ENCODE measurements at places on chromosomes 2 and 18.

DNA sequence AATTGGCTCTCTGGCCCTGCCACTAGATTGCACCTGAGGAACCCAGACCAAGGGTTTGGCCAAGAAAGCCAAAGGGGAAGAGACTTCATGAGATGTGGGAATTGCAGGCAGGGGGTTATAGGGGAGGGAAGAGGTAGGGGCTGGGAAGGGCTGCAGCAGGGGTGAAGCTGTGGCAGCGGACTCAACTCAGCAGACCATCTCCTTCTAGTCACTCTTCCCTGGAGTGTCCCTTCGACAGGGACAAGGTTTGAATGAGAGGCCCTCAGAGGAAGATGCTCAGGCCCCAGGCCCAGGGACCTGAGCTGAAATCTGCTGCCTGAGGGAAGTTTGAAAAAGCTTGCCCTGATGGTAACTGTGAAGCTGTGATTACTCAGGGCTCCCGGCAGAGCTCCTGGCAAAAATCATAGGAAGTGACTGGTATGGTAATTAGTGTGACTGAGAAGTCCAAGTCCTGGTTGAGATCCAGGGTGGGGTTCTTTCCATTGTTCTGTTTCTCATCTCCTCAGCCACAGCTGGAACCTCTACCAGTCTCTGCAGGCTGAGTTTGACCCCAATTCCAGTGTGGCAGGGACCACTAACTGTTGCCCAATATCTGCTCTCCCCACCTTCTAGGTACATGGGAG lies 300.9 kb downstream of the CYP26B1 start:
- no peak for DNase-seq

DNA sequence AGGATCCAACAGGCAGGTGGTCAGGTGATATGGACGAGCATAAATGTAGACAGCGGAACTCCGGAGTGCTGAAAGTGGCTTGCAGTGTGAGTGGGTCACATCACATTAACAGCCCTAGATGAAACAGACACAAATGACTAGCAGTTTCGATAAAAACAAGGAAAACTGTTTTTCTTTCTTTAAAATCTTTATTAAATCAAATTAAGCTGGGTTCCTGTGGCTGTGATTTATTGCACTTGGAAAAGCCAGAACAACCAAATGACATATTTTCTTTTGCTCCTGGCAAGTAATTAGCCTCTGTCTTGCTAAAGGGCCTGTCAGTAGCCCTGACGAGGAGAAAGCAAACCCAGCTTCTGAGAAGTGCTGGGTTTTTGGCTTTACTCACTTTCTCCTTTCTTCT lies 152.9 kb upstream of the DDX18 start:
- no peak for DNase-seq

DNA sequence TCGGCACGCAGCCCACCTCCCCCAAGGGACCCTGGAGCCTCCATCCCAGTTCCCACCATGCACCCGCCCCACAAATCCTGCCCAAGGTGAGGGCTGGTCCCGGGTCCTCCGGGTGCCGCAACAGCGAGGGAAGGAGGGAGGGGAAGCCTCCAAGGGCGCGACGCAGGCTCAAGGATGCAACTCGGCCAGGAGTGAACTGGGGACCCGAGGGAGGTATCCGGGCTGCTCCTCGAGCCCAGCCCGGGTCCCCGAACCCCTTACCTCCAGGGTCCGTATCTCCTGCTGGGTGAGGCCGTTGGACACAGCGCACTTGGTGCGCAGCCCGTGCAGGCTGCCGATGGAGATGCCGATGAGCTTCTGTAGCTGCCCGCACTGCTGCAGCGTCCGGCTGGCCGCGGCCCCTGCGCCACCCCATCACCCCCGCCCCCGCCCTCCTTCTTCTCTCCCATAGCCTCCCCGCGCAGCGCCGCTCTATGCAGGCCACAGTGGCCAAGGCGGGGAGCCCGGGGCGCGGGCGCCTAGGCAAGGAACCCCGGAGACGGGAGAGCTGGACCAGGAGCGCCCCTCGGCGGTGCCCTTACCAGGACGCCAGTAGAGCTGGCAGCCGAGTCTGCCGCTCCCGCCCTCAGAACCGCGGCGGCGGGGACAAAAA lies 124.1 kb downstream of the ANKRD30BL start:
- peak; percentile 28 for DNase-seq

DNA sequence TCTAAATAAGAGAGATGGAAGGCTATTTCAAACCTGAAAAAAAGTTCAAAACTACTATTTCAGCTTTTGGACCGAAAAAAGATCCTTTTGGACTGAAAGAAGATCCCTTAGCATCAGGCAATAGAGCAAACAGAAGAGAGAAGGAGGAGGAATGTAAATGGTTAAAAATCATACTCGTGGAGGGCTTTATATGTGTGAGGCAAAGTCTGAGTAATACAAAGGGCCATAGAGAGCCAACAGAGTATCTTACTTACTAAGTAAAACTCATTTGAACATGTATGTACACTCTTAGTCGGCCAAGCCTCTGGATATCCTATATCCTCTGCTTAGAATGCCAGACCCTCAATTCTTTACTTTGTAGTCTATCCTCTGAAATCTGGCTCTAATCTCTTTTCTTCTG lies 55.7 kb downstream of the ITSN2 start:
- peak; percentile 8 for DNase-seq

- no peak for DNase-seq
These were observed 8.0 kb downstream of the ZNF516 start for GRCh38 chr18:76487070-76487469.

- no peak for DNase-seq
These were observed 10.9 kb downstream of the RBMS1 start for GRCh38 chr2:160482673-160483072.

- peak; percentile 60 for DNase-seq
These were observed 77.8 kb downstream of the RDH14 start for GRCh38 chr2:18482666-18483065.

GRCh38 chr2:181848261-181848886 lies 43.2 kb upstream of the ITPRID2 start:
- no peak for DNase-seq

DNA sequence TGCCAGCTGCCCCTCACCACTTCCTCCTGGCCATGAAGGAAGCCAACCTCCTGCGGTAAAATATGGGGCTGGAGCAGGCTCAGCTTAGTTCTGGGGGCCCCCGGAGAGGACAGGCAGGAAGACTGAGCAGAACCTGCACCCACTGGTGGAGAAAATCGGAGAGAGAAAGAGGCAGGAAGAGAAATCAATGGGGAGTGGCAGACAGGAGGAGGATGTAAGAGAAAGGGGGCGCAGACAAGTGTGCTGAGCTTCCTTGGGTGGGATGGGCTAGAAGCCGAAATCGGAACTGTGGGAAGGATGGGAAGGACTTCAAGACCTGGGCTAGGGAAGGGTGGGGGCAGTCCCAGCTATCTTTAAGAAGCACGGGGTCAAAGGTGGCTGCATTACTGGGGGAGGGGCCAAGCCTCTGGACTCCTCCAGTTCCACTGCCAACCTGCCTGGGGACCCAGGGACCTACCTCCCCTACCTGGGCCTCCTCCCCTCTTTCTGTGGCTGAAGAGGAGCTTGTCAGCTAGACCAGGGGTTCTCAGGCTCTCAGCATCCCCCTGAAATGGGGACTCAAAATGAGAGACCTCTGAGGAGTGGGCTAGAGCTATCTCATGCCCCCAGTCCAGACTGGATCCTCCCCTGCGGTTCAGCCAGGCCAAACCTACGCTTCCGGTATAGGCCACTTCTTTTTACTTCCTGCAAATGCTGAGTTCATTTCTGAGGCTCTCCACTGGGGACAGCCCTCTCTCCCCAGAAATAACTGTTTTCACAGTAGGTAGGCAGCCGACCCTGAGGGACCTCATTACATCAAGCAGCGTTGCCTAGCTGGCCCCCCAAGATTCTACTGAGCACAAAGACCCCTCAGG lies 33.6 kb upstream of the B3GNT7 start:
- DNase-seq = no peak

- no peak for DNase-seq
These were observed 111.2 kb upstream of the ID2 start for GRCh38 chr2:8570637-8571036.

DNA sequence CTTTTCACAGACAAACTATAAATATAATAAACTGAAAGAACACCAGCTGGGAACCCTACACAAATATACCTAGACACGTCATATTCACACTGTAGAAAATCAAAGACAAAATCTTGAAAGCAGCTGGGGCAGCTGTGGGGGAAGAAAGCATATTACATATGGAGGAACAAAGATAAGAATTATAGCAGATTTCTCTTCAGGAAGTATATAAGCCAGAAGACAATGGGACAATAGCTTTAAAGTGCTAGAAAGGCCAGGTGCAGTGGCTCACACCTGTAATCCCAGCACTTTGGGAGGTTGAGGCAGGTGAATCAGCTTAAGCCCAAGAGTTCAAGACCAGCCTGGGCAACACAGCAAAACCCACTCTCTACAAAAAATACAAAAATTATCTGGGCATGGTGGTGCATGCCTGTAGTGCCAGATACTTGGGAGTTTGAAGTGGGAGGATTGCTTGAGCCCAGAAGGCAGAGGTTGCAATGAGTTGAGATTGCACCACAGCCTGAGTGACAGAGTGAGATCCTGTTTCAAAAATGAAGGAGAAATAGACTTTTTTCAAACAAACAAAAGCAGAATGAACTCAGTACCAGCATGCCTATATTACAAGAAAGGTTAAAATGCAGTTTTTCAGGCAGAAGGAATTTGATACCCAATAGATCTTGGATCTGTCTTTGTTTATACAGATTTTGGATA lies 26.8 kb upstream of the ERCC3 start:
- DNase-seq = no peak

DNA sequence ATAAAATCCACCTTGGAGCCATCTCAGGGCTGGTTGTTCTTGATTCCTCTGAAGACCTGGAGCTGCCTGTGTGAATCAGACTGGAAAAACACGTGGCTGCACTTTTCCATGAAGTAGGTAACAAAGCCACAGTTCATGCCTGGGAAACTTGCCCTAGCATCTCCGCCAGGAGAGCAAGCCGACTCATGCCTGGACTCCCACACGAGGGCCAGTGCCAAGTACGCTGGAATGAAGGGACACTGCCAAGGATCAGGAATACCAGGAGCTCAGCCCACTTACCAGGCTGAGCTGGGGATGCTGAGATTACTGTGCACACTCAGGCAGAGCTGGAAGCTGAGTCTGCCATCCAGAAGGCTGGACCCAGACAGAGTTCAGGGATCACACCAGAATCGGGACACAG lies 10.9 kb upstream of the FHL2 start:
- DNase-seq = no peak

- DNase-seq = no peak
These were observed 13.4 kb downstream of the ARHGAP15 start for GRCh38 chr2:143142598-143142997.

DNA sequence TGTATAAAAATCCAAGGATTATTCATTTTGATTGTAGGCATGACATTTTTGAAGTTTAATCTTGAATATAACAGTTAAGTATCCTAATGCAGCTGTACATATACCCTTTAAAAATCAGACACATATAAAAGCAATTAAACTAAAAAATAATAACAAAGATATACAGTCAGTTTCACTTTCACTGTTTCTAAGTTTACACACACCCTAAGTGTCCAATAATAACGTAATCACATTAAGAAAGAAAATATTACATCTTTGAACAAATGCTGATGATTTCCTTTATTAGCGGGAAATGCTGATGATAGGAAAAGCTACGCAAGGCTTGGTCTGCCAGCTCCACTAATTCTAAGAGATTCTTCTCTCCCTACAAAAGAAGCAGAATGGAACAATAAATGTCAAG lies 38.8 kb downstream of the RTTN start:
- no peak for DNase-seq

DNA sequence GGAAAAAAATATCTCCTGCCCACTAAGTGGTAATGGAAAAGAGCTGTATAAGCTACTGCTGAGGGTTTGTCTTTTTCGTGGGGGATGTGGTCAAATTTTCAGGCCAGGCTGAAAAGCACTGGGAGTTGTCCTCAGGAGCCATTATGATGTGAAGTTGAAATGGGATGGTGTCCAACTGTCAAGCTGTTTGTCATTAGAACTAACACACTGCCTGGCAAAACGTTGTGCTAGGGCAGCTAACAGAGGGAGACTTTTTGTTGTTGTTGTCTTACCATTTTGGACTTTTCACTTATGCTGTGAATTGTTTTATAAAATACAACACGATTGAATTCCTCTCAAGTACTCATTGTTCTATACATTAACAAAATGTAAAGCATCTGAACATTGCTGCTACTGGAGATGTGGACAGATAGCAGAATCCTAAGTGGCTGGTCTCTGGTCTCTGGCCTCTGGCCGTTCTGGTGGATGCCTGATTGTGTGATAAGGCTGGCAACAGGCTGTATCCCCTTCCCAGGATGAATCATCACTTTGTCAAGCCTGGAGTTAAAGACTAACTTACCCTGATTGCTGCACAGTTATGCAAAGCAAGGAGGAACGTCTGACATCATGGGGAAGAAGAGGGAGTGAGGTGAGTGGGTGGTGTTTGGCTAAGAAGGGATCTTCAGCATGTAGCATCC lies 2.3 kb downstream of the MYO1B start:
- no peak for DNase-seq

- DNase-seq = peak; percentile 32
These were observed 129.7 kb upstream of the TTC39C start for GRCh38 chr18:23884681-23885375.

- peak; percentile 50 for DNase-seq
These were observed 1.2 kb downstream of the ASAP2 start for GRCh38 chr2:9207641-9208311.

DNA sequence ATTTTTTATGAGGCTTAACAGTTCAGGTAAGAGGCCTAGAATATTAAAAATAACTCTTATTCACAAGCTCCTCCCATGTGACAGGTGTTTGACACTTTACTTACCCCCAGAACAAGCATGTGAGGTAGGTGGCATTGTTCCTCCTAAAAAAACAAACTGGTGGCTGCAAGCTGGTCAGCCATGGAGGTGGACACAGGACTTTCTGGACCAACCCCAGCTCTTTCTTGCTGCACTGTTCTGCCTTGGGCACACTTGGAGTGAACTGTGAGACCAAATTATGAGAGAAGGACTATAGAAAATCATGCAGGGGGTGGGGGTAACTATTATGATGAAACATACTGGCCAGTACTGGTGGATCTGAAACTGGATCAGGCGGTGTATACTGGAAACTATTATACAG lies 56.6 kb downstream of the PTPRM start:
- DNase-seq = no peak
